Activated naive CD8-positive, alpha-beta T cell treated with anti-CD3 and anti-CD28 coated beads, Interleukin-2, amount 10 ng/mL, durations not matched to agents 7 days and 5 days (primary cell): ENCODE measurements at places on chromosomes 12 and 14. TPM values are rescaled to one million over a fixed set of nuclear protein-coding genes. Genes with fewer than 3 reads are reported as not detected.

DNA sequence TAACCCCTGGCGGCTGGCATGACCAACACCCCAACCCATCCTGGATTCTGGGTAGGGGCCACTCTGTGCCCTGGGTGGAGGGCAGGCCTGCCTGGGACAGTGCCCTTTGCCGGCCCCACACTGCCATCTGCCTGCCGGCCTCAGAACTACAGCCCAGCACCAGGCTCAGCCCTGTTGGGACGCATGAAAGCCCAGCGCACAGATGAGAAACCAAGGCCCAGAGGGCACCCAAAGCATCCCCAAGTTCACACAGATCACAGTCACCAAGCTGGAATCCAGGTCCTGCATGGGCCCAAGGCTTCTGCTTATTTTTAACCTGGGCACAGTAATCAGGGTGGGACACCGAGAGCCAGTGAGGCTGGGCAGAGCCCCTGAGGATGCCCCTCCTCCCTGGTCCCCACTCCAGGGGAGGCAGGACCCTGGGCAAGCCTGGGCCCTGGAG, 26.2 kb downstream of the RFLNA start:
- no peaks in the 10 kb centered on the region for H3K27me3 ChIP-seq
- H3K4me3 ChIP-seq, result no peak overlapping the region
- peak; percentile 84 for DNase-seq
- no peak overlapping the region for H3K27ac ChIP-seq

- no peaks in the 10 kb centered on the region for H3K36me3 ChIP-seq
- no peaks in the 10 kb centered on the region for H3K4me1 ChIP-seq
- no peak overlapping the region for H3K27ac ChIP-seq
- DNase-seq, result no peak
Measured at GRCh38 chr12:65832217-65832616, 7.9 kb downstream of the HMGA2 start.

DNA sequence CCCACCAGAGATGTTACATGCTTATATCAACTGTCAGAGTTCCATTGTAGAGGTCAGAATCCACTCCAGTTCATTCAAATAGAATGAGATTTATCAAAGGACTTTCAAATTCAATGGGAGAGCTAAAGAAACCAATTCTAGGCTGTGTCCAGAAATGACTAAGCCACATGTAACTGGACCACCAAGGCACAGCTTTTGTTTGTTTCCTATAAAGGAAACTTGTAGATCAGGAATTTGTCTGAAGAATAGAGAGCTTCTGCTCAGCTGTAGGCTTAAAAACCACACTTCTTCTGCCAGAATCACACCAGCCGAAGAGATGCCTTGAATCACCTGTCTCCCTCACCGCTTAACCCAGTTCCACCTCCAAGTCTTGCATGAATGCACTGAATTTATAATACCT, 134.0 kb upstream of the NEDD1 start:
- H3K4me1 ChIP-seq, result no peaks in the 10 kb centered on the region
- no peak overlapping the region for H3K27ac ChIP-seq
- no peak overlapping the region for H3K4me3 ChIP-seq
- peaks cover 2% of the 10 kb centered on the region for H3K27me3 ChIP-seq
- no peak for DNase-seq
- H3K36me3 ChIP-seq, result no peaks in the 10 kb centered on the region

Gene KCNC2
- not detected for total RNA-seq

GRCh38 chr14:69008421-69008884, 29.4 kb upstream of the ACTN1 start:
- no peak overlapping the region for H3K4me3 ChIP-seq
- DNase-seq, result no peak
- H3K4me1 ChIP-seq, result peaks cover 11% of the 10 kb centered on the region
- H3K27me3 ChIP-seq, result peaks cover 11% of the 10 kb centered on the region
- no peak overlapping the region for H3K27ac ChIP-seq

Gene FLVCR2
- total RNA-seq, result 5.0 TPM

Gene BBOF1
- total RNA-seq, result 2.9 TPM

DNA sequence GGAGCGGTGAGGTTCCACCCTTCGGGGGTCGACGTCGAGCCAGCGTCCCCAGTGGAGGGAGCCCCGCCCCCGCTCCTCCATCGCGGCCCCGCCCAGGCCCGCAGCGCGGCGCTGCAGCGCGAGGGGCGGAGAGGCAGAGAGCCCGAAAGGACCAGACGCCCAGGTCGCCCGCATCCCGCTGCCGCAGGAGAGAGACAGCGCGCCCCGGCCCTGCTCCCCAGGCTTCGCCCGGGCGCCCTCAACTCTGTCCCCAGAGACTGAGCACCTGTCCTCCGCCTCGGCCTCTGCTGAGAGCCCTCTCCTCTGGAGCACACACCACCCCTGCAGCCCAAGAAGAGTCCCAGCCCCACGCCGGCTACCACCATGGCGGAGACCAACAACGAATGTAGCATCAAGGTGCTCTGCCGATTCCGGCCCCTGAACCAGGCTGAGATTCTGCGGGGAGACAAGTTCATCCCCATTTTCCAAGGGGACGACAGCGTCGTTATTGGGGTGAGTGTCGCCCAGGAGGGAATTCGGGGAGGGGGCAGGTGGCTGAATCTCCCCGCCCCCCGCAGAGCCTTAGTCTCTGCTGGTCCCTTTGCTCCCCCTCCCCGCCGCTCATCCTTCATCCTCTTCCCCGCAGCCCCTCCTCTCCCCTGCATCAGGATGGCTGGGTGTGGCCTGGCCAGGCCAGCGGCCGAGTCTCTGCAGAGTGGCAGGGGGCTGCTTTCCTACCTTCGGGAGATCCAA, at the start of gene KIF5A:
Gene KIF5A, plus strand, starts transcription at position 136 of the 732 bp plus-strand sequence. Its CDS starts 228 bp downstream, at position 364.
- H3K27me3 ChIP-seq, result peaks cover 33% of the 10 kb centered on the region
- H3K4me1 ChIP-seq, result peaks cover 31% of the 10 kb centered on the region
- DNase-seq, result peak; percentile 78
- H3K27ac ChIP-seq, result peak within 1 kb of the TSS; percentile 7
- H3K36me3 ChIP-seq, result peaks cover 7% of the 10 kb centered on the region

GRCh38 chr14:100066962-100067361, 1.7 kb downstream of the EVL start:
- peak overlapping the region; percentile 97 for H3K27ac ChIP-seq
- H3K4me1 ChIP-seq, result peaks cover 48% of the 10 kb centered on the region
- H3K27me3 ChIP-seq, result no peaks in the 10 kb centered on the region
- peaks cover 53% of the 10 kb centered on the region for H3K36me3 ChIP-seq
- peak overlapping the region; percentile 96 for H3K4me3 ChIP-seq
- DNase-seq, result peak; percentile 52

GRCh38 chr14:68178282-68178681, 358.7 kb downstream of the RAD51B start:
- H3K36me3 ChIP-seq, result peaks cover 3% of the 10 kb centered on the region
- H3K27me3 ChIP-seq, result no peaks in the 10 kb centered on the region
- H3K27ac ChIP-seq, result no peak overlapping the region
- peaks cover 25% of the 10 kb centered on the region for H3K4me1 ChIP-seq
- DNase-seq, result no peak
- H3K4me3 ChIP-seq, result no peak overlapping the region

DNA sequence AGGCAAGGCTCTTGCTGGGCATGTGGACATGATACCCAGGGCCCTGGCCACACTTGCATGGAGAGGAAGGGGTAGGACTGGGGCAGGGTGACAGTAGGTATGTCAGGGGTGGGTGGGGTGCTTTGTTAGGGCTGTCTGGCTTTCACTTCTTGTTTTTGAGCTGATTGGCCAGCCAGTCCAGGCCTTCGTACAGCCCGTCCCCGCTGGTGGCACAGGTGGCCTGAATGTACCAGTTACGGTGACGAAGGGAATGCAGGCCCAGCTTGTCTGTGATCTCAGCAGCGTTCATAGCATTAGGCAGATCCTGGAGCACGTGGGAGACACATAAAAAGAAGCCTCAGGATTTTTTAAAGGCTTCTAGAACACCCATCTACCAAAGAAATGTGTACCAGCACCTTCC, 13.5 kb upstream of the FKBP11 start:
- peaks cover 17% of the 10 kb centered on the region for H3K4me1 ChIP-seq
- no peak overlapping the region for H3K4me3 ChIP-seq
- no peak overlapping the region for H3K27ac ChIP-seq
- peaks cover 2% of the 10 kb centered on the region for H3K36me3 ChIP-seq
